OCI-LY7 (cell line): ENCODE measurements at places on chromosomes 13 and 19.

- DNase-seq: no peak
Measured at GRCh38 chr13:19955873-19956559, 2.5 kb upstream of the ZMYM2 start.

DNA sequence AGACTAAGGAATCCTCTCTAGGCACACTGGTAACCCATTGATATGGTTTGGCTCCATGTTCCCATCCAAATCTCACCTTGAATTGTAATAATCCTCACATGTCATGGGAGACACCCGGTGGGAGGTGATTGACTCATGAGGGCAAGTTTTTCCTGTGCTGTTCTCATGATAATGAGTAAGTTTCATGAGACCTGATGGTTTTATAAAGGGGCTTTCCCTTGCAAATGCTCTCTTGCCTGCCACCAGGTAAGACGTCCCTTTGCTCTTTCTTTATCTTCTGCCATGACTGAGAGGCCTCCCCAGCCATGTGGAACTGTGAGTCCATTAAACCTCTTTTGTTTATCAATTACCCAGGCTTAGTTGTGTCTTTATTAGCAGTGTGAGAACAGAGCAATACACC, 81.4 kb upstream of the GPC6 start:
- no peak for DNase-seq

DNA sequence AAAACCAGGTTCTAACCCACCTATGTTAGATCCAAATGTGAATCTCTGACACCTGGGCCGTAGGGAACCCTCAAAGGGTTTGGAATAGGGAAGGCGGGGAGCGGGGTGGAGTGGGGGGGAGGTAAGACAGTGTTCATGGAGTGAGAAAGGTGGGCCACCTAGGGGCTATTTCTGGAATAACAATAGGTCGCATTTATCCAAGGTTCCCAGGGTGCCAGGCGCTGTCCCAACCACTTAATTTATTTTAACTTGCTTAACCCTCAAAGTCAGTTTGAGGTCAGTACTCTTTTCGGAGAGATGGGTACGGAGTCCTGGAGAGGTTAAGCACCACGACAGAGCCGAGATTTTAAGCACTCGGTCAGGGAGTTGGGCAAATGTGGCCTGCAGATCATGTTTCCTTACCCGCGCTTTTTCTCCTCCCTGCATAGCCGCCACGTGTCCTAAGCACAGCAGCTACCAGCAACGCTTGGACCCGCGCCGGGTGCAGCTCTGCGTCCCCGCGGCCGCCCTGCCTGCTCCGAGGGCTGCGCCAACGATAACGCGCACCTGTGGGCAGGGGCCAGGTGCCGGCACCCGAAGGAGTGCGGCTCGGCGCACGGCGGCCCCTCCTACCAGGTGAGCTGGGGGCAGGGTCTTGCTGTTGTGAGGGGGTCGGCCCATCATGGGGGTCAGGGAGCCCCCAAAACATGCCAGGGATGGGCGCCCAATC, 25.0 kb upstream of the FXYD3 start:
- peak; percentile 84 for DNase-seq

GRCh38 chr13:77896977-77897376, 21.7 kb downstream of the EDNRB start:
- DNase-seq: no peak

- DNase-seq: no peak
Measured at GRCh38 chr19:38685666-38686529, 38.4 kb downstream of the ACTN4 start.

DNA sequence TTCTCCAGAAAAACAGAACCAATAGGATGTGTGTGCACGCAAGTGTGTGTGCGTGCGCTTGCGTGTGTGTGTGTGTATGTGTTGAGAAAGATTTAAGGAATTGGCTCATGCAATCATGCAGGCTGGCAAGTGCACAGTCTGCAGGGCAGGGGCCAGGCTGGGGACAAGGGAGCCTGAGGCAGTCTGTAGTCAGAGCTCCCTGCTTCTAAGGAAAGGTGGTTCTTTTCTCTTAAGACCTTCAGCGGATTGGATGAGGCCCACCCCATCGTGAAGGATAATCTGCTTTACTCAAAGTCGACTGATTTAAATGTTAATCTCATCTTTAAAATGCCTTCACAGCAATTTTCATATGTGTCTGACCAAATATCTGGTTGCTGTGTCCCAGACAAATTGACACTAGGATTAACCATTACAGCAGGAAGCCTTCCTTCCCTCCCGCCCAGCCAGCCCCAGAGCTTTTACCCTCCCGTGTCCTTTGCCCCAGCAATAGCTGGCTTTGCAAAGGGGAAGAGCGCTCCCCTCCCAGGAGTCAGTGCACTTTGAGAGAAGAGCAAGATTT, 15.0 kb upstream of the NAXD start:
- no peak for DNase-seq

DNA sequence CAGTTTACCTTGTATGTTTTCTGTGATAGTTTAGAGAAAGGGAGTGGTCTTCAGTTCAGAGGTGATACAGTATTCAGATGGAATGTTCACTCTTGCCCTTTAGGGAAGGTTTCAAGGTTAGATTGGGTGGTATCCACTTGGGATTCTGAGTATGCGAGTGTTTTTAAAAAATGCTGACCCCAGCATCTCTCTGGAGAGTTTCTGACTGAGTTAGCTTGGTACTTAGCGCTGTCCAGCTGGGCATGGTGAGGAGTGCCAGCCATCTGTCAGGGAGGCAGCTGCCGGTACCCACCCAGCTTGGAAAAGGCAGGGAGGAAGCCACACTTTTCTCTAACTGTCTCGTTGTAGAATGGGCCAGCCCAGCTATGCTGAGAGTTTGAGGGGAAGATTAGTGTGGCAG, 63.3 kb downstream of the ARHGEF7 start:
- no peak for DNase-seq

DNA sequence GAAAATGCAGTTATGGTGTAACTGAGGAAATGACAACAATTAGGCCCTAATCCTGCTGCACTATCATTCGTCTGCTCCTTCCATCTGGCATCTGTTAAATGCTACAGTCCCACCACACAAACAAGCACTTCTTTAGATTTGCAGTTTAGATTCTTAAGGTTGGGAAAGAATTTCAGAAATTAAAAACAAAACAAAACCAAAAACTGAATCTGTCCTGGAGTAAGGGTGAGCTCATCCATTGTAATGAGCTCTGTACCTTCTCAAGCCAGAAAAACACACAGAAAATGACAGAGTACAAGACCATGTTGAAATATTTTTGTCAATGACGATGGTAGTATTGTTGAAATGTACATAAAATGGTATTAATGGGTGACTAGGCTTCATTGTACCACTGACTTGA, 28.3 kb downstream of the SMAD9 start:
- no peak for DNase-seq

- DNase-seq: no peak
Measured at GRCh38 chr19:5078182-5078581, 109.3 kb downstream of the KDM4B start.

DNA sequence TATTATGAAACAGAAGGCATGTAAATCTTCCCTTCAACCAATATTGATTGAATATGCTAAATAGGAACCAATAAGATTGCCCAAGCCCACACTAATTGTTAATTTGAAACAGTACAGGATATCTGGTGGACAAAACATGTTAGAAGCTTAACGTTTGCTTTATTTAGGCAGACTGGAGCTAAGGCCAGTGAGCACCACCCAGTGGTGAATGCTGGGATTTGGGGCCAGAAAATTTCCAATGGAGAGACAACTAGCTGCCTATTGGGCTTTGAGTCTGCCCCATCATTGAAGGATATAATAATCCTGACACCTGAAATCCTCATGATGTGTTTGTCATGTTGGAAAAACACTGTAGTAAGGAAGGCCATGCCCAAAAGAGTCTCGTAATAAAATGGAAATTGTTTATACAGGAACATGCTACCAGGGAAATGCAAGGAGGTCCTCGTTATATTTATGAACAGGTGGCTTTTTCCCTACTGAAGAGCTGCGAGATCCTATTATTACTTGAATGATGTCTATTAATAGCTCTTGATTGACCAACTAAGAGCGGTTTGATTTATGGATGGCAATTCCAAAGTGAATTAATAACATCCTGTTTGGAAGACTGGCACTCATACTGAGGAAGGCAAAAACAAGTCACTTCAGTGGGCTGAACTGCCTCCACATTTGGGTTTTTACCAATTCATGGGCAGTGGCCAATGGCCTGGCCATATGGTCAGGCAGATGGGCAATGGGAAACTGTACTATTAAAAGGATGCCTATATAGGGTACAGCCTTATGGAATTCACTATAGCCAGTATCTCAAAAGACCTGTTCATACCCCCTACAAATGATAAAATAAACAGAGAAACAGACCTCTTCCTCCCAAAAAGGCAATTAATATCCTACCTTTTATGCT, 8.7 kb downstream of the SIGLECL1 start:
- peak; percentile 37 for DNase-seq

DNA sequence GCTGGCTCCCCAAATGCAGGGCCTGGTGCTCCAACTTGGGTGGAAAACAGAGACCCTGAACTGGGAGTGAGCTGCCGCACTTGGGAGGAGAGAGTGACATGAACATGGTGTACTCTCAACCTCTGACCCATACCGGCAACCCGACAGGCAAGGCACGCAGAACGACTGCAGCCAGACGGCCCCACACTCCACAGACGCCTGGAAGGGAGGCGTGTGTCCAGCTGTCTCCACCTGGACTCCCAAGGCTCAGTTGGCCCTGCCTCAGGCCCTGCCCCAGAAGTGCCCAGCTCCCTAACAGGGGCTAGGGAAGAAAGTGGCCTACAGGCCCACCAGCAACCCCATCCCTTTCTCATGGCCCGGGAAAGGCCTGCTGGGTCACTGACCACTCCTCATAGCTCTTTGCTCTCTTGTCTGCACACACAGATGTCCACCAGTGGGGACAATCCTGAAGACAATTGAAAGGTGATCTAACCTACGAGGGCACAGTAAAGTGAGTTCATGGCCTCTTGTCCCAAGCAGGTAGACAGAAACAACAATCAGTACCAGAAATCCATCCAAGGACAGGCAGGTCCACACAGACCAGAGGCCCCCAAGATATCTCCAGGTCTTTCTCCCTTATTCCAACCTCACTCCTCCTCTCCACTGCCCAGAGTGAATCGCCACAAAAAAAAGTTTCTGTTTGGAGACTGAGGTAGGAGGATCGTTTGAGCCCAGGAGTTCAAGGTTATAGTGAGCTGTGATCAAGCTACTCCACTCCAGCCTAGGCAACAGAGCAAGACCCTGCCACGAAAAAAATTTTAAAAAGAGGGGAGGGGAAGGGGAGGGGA, 28.2 kb downstream of the ELL start:
- no peak for DNase-seq

GRCh38 chr13:53151336-53152056, 122.9 kb downstream of the OLFM4 start:
- DNase-seq: peak; percentile 68

GRCh38 chr13:87671753-87672605, 808 bp downstream of the SLITRK5 start:
- peak; percentile 66 for DNase-seq

- peak; percentile 51 for DNase-seq
Measured at GRCh38 chr19:48258350-48258749, 2.6 kb upstream of the CARD8 start.

- DNase-seq: no peak
Measured at GRCh38 chr13:30752201-30752797, 17.0 kb downstream of the ALOX5AP start.

DNA sequence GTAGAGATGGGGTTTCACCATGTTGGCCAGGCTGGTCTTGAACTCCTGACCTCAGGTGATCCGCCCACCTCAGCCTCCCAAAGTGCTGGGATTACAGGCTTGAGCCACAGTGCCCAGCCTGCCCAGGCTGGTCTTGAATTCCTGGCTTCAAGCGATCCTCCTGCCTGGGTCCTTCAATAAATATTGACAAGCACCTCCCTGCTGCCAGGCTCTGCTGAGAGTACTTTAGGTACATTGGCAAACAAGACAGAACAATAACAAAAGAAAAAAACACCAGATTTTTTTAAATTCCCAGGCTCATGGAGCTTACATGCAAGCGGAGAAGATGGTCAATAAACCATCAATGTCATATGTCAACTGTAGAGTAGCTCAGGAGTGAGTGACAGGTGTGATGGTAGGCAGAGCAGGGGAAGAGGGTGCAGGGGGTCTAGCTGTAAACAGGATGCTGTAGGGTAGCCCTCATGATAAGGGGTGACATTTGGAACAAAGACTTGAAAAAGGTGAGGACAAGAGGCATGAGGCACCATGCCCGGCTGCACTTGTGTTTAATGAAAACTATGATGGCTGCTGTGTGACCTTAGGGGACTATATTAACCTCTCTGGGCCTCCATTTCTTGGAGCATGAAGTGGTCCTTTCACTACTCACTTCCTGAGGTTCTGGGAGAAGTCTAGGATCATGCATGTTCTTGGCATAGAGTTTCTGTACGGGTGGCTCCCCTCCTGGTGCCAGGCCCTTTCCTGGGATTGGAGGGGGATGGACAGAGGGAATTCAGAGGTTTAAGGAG, 19.6 kb downstream of the SULT2B1 start:
- no peak for DNase-seq

DNA sequence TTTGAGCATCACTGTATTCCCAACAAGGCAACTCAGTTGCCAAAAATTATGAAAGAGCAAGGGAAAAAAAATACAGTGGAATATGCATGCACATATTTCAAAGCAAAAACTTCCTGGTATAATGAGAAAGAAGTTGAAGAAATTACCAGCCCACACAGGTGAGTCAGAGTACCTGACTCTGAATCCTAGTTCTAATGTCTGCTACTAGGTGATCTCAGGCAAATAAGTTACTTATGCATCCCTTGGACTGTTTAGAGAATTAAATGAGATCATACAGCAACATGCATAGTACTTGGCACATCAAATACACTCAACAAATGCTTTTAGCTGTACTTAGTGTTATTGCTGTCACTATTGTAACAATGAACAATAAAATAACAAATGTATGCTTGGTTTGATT, 144.9 kb downstream of the MIPEP start:
- no peak for DNase-seq

- DNase-seq: no peak
Measured at GRCh38 chr19:8840708-8841107, 8.5 kb downstream of the MBD3L1 start.
